Stimulated activated CD4-positive, alpha-beta T cell treated with anti-CD3 and anti-CD28 coated beads, Interleukin-12 subunit alpha, Interleukin-12 subunit beta, amount 100 ng/mL, for 4 hours (primary cell): ENCODE measurements at places on chromosomes 4 and X.

DNA sequence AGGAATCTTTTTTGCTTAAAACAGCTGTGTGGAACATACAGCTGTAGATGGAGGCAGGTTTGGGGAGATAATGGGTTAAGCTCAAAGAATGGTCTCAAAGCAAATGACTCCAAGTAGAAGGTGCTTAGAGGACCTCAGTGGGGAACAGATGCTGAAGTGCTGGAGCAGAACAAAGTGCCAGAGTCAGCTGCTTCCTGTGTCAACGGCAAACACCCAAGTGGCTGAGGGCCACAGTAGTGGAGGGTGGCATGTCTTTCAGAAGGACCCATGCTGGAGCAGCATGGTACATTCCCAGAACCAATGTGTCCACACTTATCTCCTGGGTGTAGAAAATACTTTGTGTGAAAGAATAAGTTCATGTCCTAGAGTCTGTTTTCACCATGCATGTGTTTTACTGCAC is 197.5 kb downstream of the CCNG2 start:
- DNase-seq, result no peak

DNA sequence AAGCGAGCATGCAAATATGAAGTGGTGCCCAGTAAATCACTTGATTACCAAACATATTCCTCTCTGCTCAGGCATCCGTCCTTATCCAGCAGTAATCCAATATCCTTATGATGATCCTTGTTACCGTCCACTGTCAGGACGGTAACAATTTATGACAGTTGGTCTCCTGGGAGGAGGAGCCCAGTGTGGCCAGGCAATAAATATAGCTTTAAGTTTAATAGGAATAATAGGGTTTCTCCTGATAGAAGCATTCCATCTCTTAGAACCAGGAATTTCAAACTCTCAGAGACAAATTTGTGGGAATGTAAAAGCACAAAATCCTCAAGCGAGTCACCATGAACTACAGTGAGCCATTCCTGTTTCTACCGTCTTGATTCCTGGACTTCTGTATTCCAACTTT is 171.2 kb upstream of the IL15 start:
- DNase-seq, result no peak

- DNase-seq, result no peak
Observed at GRCh38 chr4:7716010-7716721, 223.5 kb downstream of the AFAP1 start.

- no peak for DNase-seq
Observed at GRCh38 chr4:151991001-151991883, 230.4 kb upstream of the GATB start.

GRCh38 chr4:25031077-25031621 is 403 bp upstream of the LGI2 start:
- DNase-seq, result no peak
